WTC11 (cell line): ENCODE measurements at places on chromosomes 7 and 10. TPM values are rescaled to one million over a fixed set of nuclear protein-coding genes. Genes with fewer than 3 reads are reported as not detected.

DNA sequence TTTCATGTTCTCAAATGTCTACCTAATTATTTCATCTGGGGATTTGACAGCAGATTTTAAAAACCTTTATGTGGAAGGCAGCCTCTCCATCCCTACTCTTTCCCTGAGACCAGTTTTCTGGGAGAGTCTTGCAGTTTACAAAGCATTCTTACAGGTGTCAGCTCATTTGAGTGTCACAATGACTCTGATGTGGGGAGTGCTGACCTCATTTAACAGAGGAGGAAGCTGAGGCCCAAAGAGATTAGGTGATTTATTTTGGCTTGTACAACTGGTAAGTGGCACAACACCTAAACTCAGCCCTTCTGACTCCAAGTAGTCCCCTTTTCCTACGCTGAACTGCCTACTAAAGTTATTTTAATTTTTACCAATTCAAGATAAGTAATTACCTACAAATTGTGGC is 33.3 kb upstream of the MAT1A start:
- H3K27me3 ChIP-seq: no peaks in the 10 kb centered on the region; the same call in 1 of the 2 replicates
- H3K4me3 ChIP-seq: no peak overlapping the region
- H3K4me1 ChIP-seq: peaks cover 9% of the 10 kb centered on the region
- no peaks in the 10 kb centered on the region for H3K36me3 ChIP-seq
- no peak for DNase-seq

DNA sequence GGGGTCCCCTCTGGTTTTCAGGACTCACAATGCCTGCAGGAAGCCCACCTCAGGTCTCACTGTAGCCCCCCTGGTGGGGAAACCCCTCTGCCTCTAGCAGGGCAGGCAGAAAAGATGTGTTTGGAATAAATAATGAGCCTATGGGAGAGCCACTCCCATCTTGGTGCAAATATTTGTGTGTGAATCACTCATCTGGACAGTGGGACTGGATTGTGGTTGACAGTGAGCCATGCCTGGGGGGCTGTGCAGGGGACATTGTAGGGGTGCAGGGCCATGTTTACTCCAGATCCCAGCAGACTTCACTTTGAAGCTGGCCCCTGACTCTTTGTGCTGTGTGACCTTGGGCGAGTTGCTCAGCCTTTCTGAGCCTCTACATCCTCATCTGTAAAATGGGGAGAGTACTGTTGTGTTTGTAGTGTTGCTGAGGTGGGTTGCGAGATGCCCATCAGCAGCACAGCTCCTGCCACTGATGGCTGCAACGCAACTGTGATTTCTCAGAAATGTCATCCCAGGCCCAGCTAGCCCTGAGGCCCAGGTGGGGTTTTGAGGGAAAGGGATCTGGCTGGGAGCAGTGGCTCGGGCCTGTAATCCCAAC is 20.7 kb downstream of the GTF2IRD1 start:
- no peak for DNase-seq
- peaks cover 19% of the 10 kb centered on the region for H3K4me1 ChIP-seq
- H3K36me3 ChIP-seq: no peaks in the 10 kb centered on the region; the same call in 1 of the 2 replicates
- H3K27ac ChIP-seq: no peak overlapping the region

- H3K4me1 ChIP-seq: no peaks in the 10 kb centered on the region
- no peak for DNase-seq
- H3K36me3 ChIP-seq: no peaks in the 10 kb centered on the region
- H3K27me3 ChIP-seq: peaks cover 7% of the 10 kb centered on the region
- no peak overlapping the region for H3K27ac ChIP-seq
These were observed 30.0 kb upstream of the EIF5AL1 start for GRCh38 chr10:79482304-79482703.

- H3K36me3 ChIP-seq: 0 out of 2 replicates have a peak, but pooled peaks cover 3% of the 10 kb centered on the region
- no peak overlapping the region for H3K4me3 ChIP-seq
- no peaks in the 10 kb centered on the region for H3K27me3 ChIP-seq
These were observed 270.1 kb upstream of the FZD1 start for GRCh38 chr7:90994121-90994520.

- no peak overlapping the region for H3K27ac ChIP-seq
- H3K4me3 ChIP-seq: no peak overlapping the region
- peaks cover 39% of the 10 kb centered on the region for H3K36me3 ChIP-seq
- no peak for DNase-seq
These were observed 36.5 kb downstream of the COL1A2 start for GRCh38 chr7:94431176-94431575.

- H3K4me1 ChIP-seq: no peaks in the 10 kb centered on the region
- no peaks in the 10 kb centered on the region for H3K36me3 ChIP-seq
- no peak overlapping the region for H3K4me3 ChIP-seq
- no peak for DNase-seq
- H3K27ac ChIP-seq: no peak overlapping the region
These were observed 516.3 kb upstream of the MKI67 start for GRCh38 chr10:128642502-128642901.

NACAD gene
- 5.5 to 6.0 TPM (median 5.7 TPM) in 3 replicates for total RNA-seq
